ENCODE measurements at places on chromosomes 7 and 10. TPM values are rescaled to one million over a fixed set of nuclear protein-coding genes. Genes with fewer than 3 reads are reported as not detected.

- DNase-seq, result no peak
Observed at GRCh38 chr10:5952731-5953385, 24.5 kb downstream of the IL15RA start.

- peak; percentile 31 for DNase-seq
Observed at GRCh38 chr10:114550756-114551635, 107.1 kb downstream of the ABLIM1 start.

DNA sequence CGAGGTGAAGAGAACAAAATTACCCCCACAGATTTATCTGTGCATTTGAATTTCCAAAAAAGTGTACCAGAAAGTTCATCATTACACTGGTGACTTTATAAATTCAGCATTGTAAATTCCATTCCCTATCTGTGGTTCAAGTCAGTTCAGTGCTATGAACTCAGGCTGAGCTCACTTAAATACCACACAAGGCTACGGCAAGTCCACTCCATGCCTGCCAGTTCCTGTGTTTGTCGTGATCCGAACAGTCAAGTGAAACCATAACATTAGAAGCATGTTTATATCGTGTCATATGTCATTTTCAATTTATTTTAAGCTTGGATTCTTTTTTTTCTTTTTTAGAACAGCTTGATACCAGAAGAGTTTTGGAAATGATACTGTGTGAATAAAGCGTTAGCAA is 14.8 kb downstream of the MBL2 start:
- no peak for DNase-seq

- DNase-seq, result no peak
Observed at GRCh38 chr7:157971501-157971900, 616.1 kb downstream of the PTPRN2 start.

DNA sequence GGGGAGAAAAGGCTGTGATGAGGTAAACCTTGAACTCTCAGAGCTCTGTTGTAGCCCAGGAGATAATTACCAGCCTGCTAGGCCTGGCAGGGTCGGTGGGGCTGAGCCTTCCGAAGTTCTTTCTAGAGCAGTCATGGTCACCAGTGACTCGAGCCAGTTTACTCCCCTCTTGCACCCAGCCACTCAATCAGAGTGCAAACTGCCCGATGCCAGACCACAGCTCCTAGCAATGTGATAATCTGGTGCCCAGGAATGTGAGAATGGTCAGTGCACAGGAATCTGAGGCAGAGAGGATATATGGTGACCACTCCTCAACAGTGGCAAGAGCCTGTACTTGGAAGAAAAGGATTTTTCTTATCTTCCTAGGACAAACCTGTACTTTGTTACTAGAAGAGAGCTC is 46.4 kb upstream of the KMT2E start:
- DNase-seq, result peak; percentile 87

DNA sequence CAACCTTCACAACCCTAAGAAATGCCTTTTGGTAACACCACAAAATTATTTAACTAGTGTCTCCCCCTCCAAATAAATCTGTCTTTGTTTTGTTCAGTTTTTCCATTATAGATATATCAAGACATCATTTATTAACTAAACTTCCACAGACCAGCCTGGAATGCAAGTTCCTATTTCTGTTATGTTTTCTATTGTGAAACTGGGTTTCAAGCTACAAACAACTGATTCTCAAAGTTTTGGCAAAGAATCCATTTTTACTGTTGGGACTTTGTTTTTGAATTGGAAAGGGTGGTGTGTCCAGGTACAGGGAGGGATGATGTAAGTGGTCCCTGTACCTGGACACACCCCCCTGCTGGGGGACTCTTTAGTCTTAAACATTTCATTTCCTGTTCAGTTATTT is 36.2 kb downstream of the STAMBPL1 start:
- DNase-seq, result no peak

DNA sequence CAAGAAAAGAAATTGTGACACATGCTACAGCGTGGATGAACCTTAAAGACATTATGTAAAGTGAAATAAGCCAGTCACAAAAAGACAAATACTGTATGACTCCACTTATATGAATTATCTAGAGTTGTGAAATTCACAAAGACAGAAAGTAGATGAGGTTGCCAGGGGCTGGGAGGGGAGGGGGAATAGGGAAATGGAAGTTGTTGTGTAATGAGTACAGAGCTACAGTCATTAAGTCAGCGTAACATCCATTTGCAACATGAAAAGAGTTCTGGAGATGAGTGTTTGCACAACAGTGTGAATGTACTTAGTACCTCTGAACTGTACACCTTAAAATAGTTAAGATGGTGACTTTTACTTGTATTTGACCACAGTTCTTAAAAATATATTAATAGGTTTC is 112.1 kb upstream of the CDK1 start:
- no peak for DNase-seq

DNA sequence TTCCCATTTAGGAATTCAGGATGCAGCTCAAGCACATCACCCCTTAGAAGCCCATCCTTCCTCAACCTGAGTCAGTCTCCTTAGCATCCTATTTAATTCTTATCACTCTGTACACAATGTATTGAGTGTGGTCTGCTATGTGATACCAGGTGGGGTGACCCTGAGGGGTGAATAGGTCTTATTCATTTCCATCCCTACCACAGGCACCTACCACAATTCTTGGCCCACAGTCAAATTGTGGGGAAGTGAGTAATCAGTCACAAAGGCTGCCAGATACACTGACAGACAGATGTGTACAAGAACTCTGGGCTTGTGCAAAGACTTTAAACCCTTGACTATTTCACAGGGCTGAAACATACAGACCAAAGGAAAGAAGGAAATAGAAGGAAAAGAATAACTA is 560.5 kb downstream of the PARD3 start:
- DNase-seq, result peak; percentile 83

DNA sequence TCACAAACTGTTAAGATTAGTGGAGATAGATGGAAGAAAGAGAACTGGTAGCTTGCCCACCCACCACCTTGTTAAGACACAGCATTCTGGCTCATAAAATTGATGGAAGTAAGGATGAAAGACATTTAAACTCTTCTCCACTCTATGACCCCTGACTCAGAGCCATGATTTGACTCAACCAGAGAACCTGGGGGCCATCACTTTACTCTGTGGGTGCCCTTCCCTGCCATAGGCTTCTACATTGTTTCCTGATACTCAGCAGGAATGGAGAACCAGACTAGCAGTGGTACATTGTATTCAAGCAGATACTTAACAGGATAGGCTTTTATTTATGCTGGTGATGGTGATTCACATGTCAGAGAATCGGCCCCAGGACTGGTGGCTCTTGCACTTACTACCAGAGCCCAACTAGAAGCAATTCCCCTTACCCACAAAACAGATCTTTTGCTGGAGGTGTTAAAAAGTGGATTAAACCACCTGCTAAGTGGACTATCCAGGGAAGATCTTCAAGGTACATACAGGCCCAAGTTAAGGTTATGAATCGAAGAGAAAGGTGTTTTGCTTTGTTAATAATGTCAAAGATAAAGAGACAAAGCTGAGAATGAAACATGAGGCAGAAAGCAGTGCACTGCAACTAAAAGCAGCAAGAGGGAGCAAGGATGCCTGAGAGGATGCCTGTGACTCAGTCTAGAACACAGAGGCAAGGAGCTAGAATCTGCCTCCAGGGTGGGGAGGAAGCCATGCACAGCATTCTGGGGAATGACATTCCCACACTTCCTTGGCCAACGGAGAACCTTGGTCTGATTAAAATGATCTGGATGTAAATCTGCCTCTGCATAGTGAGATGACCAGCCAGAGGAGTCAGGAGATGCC is 36.0 kb upstream of the GLI3 start:
- DNase-seq, result peak; percentile 77

DNA sequence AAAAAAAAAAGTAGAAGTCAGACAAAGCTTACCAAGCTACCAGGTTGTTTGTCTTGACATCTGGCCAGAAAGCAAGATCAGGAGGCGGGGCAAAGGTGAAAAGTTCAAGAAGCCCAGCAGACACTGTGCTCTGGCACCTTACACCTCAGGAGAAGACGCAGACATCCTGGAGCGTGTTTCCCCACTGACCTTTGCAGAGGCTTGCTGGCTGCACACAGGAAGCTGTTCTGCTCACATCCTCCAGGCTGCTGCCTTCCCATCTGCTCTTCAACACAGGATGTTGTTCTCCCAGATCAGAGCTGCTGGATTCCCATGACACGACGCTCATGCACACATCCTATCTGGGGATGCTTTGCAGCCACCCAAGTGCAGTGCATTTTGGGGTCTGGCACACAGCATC is 174.4 kb upstream of the KIAA1217 start:
- no peak for DNase-seq

GRCh38 chr10:6228010-6228511 is 25.3 kb downstream of the PFKFB3 start:
- DNase-seq, result no peak

Gene KCP
- total RNA-seq, result not detected

Gene ATAD1
- 21.4 TPM for total RNA-seq

Gene VWDE
- total RNA-seq, result 4.4 TPM
